SW480 (cell line): ENCODE measurements at places on chromosomes 12 and 14.

DNA sequence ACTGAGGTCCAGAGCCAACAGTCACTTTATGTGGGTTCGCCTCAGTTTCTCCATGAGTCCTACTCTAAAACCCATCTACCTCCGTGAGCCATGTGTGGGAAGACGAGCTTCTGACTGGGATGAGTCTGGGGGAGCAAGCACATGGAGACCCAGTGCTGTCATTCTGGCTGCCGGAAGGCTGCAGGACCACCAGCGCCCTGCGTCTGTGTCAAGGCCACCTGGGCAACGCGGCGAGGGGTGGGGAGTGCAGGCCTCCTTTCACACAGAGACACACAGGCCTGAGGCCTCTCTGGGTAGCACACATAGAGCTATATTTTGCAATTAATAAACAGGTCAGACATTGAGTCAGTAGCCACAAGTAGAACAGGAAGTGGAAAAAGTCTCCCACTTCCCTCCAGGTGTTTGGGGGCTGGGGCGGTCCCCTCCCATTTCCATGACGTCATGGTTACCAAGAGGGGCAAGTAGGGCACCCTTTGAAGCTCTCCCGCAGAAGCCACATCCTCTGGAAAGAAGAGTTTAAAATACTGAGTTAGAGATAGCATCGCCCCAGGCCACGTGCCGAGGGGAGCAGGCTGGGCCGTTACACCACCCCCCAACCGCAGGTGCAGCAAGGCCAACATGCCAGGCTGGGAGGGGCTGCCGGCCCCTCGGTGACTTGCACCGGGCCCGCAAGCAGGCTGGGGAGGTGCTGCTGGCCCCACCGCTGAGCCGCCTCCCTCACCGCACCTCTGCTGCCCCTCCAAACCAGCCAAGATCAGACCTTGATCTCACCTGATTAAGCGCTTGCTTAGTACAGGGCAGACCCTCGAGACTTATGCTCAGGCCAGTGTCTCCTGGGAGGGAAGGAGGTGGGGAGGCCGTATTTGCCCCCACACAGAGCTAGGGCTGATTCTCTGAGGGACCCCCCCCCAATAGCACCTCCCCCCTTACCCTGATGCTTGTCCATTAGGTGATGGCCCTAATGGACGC lies 32.7 kb downstream of the DAD1 start:
- peak; percentile 99 for DNase-seq

- DNase-seq, result no peak
Observed at GRCh38 chr14:97490521-97491070, 693.4 kb downstream of the VRK1 start.

GRCh38 chr12:46103559-46104383 lies 113.4 kb upstream of the SCAF11 start:
- no peak for DNase-seq

GRCh38 chr14:46818147-46818546 lies 166.6 kb upstream of the RPL10L start:
- no peak for DNase-seq

- DNase-seq, result no peak
Observed at GRCh38 chr14:28773861-28774691, 7.5 kb downstream of the FOXG1 start.

DNA sequence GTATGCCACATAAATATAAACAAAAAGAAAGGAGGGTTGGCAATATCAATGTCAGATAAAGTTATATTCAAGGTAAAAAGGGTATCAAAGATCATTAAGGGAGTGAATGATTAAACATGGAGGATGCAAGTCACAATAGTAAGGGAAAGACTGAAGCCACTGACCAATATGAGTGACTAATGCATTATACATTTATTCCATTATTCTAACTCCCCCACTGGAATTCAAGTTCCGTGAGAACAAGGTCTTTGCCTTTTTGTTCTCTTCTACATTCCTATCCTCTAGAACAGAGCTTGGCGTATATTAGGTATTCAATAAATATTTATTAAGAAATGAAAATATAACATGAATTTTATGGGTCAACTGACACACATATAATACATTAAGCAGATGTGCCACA lies 30.7 kb downstream of the MAP4K5 start:
- peak; percentile 33 for DNase-seq

DNA sequence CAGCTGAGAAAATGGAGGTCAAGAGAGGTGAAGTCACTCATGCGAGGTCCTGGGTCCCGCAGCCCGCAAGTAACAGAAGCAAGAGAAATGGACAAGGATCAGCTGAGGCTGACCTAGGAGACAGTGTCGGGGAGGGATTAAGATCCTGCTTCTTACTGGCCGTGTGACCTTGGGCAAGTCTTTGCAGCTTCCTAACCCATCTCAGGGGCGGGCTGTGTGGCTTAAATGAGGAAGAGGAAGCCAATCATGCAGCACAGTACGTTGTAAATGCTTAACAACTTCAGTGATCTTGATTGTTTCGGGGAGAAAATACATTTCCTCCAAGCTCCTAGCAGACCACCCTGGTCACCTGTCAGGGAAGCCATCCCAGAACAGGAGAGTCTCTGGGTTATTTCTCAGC lies 7.1 kb upstream of the PGF start:
- no peak for DNase-seq

GRCh38 chr12:6165395-6165794 lies 34.8 kb upstream of the CD9 start:
- no peak for DNase-seq
